GM23248 (cell line): ENCODE measurements at places on chromosomes 12 and 14. TPM values are rescaled to one million over a fixed set of nuclear protein-coding genes. Genes with fewer than 3 reads are reported as not detected.

- H3K36me3 ChIP-seq = no peaks in the 10 kb centered on the region
- no peaks in the 10 kb centered on the region for H3K27me3 ChIP-seq
- peaks cover 5% of the 10 kb centered on the region for H3K4me1 ChIP-seq
- no peak overlapping the region for H3K4me3 ChIP-seq
- DNase-seq = no peak
Measured at GRCh38 chr12:25186788-25187402, 8.1 kb downstream of the DNAI7 start.

DNA sequence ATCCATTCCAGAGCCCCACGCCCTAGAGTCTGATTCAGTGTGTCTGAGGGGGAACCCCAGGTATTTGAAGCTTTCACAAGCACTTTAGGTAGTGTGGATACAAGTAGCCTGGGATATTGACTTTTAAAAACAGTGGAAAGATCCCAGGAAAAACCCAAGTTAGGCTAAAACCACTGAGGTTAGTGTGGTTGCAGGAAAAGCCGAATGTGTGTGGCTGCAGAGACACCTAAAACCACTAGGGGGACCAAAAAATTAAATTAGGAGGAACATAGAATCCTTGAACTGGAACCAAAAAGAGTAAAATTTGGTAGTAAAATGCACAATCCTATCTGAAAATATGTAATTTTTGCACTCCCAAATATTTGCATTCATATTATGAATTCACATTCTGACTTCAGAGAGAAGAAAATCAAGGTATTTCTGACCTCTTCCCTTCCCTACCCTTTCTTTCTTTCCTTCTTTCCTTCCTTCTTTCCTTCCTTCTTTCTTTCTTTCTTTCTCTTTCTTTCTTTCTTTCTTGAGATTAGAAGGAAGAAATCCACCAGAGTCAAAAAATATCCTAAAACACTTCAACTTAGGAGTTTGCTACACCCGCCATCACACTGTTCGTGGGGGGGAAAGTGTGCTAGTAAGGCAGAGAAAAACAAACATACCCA, 37.8 kb downstream of the SLCO1A2 start:
- no peak overlapping the region for H3K4me3 ChIP-seq
- peak; percentile 49 for DNase-seq
- H3K36me3 ChIP-seq = no peaks in the 10 kb centered on the region
- no peaks in the 10 kb centered on the region for H3K4me1 ChIP-seq
- no peak overlapping the region for H3K27ac ChIP-seq

GRCh38 chr12:66627988-66628317, 50.9 kb downstream of the GRIP1 start:
- H3K4me1 ChIP-seq = no peaks in the 10 kb centered on the region
- no peak for DNase-seq
- no peak overlapping the region for H3K27ac ChIP-seq
- H3K27me3 ChIP-seq = peaks cover 26% of the 10 kb centered on the region
- H3K36me3 ChIP-seq = no peaks in the 10 kb centered on the region

Gene TEX52
- not detected in 2 replicates for total RNA-seq

- peaks cover 61% of the 10 kb centered on the region for H3K36me3 ChIP-seq
- H3K27me3 ChIP-seq = no peaks in the 10 kb centered on the region
- no peaks in the 10 kb centered on the region for H3K4me1 ChIP-seq
- H3K27ac ChIP-seq = 0 out of 2 replicates have a peak overlapping the region, but pooled peaks have one; percentile 5
- H3K4me3 ChIP-seq = no peak overlapping the region
Measured at GRCh38 chr12:132812631-132813305, 15.9 kb downstream of the GOLGA3 start.

Gene CREBL2
- total RNA-seq = 38.4 and 41.4 TPM in 2 replicates

- H3K4me1 ChIP-seq = no peaks in the 10 kb centered on the region
- no peaks in the 10 kb centered on the region for H3K36me3 ChIP-seq
- H3K27me3 ChIP-seq = 0 out of 2 replicates have a peak, but pooled peaks cover 5% of the 10 kb centered on the region
Measured at GRCh38 chr12:10736463-10736862, 13.3 kb upstream of the YBX3 start.

Gene GARIN6
- not detected in 2 replicates for total RNA-seq

GRCh38 chr14:94517248-94517640, 8.0 kb upstream of the SERPINA12 start:
- no peak overlapping the region for H3K4me3 ChIP-seq
- DNase-seq = peak; percentile 14
- no peaks in the 10 kb centered on the region for H3K36me3 ChIP-seq
- H3K4me1 ChIP-seq = no peaks in the 10 kb centered on the region

DNA sequence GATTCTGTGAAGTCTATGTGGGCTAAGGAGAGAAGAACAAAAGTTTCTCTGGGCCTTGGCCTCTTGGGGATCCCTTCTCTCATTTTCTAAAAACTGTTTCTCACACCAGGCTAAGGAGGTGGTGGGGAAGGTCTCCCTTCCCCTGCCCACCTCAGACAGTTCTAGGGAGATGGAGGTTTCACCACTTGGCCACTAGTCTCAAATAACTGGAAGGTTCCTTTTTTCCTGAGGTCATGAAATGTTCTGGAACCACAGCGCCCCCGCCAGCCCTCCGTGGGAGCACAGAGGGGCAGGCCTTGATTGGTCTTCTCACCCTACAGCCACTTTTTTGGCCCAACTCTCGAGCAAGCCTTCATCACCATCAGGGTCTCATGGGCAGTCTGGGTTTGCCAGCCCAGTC, 12.6 kb downstream of the C12orf43 start:
- no peak overlapping the region for H3K4me3 ChIP-seq
- H3K27ac ChIP-seq = no peak overlapping the region
- H3K27me3 ChIP-seq = no peaks in the 10 kb centered on the region
- peaks cover 4% of the 10 kb centered on the region; the same call in 1 of the 2 replicates for H3K36me3 ChIP-seq

DNA sequence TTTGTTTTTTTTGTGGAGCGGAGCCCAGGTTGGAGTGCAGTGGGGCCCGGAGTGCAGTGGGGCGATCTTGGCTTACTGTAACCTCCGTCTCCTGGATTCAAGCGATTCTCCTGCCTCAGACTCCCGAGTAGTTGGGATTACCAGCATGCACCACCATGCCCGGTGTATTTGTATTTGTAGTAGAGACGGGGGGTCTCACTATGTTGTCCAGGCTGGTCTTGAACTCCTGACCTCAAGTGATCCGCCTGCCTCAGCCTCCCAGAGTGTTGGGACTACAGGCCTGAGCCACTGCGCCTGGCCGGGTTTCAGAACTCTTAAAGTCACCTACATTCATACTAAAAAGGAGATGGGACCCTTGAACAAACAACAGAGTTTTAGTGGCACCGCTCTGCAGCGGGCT, 52.7 kb downstream of the KRT80 start:
- H3K4me3 ChIP-seq = no peak overlapping the region
- no peak for DNase-seq
- peaks cover 10% of the 10 kb centered on the region; the same call in 1 of the 2 replicates for H3K4me1 ChIP-seq
- no peaks in the 10 kb centered on the region for H3K27me3 ChIP-seq

Gene NYNRIN
- total RNA-seq = 3.7 and 4.4 TPM in 2 replicates

- no peak overlapping the region for H3K4me3 ChIP-seq
- H3K4me1 ChIP-seq = no peaks in the 10 kb centered on the region
- H3K27ac ChIP-seq = no peak overlapping the region
- H3K36me3 ChIP-seq = no peaks in the 10 kb centered on the region
Measured at GRCh38 chr12:89882050-89882449, 173.4 kb upstream of the ATP2B1 start.

Gene MORN3
- 0.13 TPM in 1 of 2 replicates, not detected in the other for total RNA-seq

Gene ALKBH2
- 5.8 and 14.8 TPM in 2 replicates for total RNA-seq

GRCh38 chr14:22923746-22924145, 4.8 kb upstream of the RBM23 start:
- H3K4me3 ChIP-seq = no peak overlapping the region
- peaks cover 40% of the 10 kb centered on the region for H3K36me3 ChIP-seq
- peaks cover 27% of the 10 kb centered on the region for H3K4me1 ChIP-seq
- no peak overlapping the region for H3K27ac ChIP-seq

Gene MANSC4
- total RNA-seq = not detected in 2 replicates

DNA sequence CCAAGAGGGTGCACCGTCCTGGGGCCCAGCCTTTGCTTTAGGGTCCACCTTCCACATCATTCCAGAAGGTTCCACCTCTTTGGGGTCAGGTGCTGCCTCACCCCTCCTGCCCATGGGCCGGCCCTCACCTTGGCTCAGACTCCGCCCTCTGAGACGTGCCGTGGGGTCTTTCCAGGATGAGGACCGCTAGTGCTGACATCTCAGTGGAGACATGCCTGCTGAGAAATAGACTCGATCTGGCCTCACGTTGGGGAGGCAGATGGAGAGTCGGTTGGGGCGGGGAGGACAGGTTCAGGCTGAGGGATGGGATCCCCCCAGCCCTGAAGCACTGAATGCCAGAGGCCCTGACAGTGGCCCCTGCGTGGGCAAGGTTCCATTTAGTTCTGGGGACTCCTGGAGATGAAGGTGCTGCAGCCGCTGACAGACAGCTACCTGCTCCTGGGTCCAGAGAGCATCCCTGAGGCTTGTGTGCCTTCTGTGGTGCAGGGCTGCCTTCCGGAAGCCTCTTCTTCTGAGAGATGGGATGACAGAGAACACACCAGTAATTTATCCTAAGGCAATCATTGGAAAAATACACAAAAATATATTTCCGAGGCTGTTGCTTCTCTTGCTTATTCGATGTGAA, 185.3 kb downstream of the KIF26A start:
- no peaks in the 10 kb centered on the region for H3K36me3 ChIP-seq
- H3K27me3 ChIP-seq = no peaks in the 10 kb centered on the region
- no peak overlapping the region for H3K4me3 ChIP-seq
- DNase-seq = no peak

Gene GUCY2C
- total RNA-seq = not detected in 2 replicates

Gene SLC7A8
- total RNA-seq = 2.7 and 6.7 TPM in 2 replicates

DNA sequence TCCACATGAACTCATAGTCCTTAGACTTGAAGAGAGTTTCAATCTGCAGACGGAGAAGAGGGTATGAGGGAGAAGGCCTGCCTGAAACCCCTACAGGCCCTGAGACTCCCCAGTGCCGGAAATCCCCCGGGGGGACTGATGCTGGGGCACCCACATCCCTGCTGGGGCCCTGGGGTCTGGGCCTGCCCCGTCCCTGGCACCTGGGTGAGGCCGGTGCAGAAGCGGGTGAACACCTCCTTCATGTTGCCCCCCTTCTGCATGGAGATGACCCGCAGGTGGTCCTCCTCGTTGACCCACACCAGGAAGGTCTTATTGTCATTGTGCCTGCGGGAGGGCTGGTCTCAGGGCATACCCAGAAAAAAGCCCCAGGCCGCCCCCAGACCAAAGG, 2.4 kb downstream of the CKB start:
- no peaks in the 10 kb centered on the region for H3K27me3 ChIP-seq
- no peaks in the 10 kb centered on the region for H3K36me3 ChIP-seq
- no peak overlapping the region for H3K4me3 ChIP-seq
- peaks cover 11% of the 10 kb centered on the region for H3K4me1 ChIP-seq
- no peak for DNase-seq

DNA sequence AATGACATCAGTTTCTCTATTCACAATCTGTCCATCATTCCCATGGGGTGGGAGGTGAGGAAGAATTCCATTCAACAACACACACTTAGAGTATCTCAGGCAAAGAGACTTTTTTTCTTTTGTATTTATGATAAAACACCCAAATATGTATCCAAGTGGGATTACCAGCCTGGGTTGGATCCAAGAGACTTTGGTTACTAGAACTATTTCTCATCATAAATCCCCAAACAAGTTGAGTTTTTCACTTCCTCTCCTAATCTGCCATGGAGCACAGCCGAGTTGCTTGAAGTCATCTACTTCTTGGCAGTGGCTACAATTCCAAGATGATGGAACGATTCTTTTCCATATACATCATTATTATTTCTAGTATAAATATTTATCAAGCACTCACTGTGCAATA, 209.2 kb upstream of the HMGA2 start:
- H3K27ac ChIP-seq = peak overlapping the region; percentile 51
- no peak overlapping the region for H3K4me3 ChIP-seq
- no peaks in the 10 kb centered on the region for H3K27me3 ChIP-seq
- no peaks in the 10 kb centered on the region for H3K36me3 ChIP-seq

DNA sequence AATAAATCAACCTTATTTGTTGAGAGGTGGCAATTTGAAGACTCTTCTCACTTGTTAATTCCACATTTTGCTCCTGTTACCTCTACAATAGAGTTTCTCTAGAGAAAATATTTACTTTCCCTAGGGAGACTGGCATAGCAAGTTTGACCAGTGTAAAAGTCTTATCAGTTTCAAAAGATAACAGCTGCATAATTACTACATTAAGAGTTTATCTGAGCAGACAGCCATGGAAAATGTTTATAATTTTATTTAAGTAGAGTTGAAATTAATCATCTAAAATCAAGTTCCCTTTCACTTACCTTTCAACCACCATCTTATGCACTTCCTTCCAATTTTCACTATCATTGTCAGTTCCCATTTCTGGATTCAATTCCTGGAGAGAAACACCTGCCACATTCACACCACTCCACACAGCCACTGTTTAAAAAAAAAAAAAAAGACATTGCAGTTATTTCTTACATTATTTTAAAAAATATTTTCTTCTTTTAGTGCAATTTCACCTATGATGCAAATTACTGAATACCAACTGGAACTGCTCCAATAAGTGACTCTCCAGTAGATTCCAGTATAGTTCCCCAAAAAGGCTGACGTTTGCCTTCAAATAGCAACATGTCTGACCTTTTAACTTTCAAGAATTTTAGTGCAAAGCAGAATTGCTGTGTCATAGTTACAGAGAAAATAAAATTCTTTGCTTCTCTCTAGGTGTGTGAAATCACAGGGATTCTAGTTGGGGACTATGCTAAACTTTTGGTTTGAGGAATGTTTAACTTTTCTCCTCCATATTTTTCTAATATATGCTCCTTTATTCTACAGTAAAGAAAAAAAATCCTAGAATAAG, 19.4 kb downstream of the LDHB start:
- peak overlapping the region; percentile 48 for H3K27ac ChIP-seq
- peak; percentile 45 for DNase-seq
- H3K4me1 ChIP-seq = 0 out of 2 replicates have a peak, but pooled peaks cover 4% of the 10 kb centered on the region
- peaks cover 83% of the 10 kb centered on the region for H3K36me3 ChIP-seq
- H3K4me3 ChIP-seq = no peak overlapping the region
- H3K27me3 ChIP-seq = no peaks in the 10 kb centered on the region

- H3K4me1 ChIP-seq = no peaks in the 10 kb centered on the region
- H3K4me3 ChIP-seq = no peak overlapping the region
- DNase-seq = no peak
- no peaks in the 10 kb centered on the region for H3K36me3 ChIP-seq
Measured at GRCh38 chr12:126343321-126343720, 1278.1 kb downstream of the AACS start.

Gene KCNC2
- total RNA-seq = not detected in 2 replicates

DNA sequence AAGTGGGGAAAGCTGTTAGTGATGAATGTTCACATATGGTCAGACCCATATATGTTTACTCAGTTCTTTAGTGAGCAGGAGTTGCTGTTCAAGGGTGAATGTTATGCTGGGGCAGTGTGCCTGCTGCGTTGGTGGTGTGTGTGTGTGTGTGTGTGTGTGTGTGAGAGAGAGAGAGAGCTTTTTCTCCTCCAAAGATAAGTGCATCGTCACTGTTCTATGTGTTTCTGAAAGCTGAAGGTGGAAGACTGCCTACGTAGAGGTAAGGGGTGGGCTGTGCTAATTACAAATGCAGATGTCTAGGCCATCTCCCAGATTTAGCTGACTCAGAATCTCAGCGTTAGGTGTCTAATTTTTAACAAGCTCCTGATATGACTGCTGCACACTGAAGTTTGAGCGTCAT, 10.5 kb downstream of the GABARAPL1 start:
- peaks cover 12% of the 10 kb centered on the region for H3K4me1 ChIP-seq
- no peak overlapping the region for H3K27ac ChIP-seq
- H3K4me3 ChIP-seq = no peak overlapping the region

DNA sequence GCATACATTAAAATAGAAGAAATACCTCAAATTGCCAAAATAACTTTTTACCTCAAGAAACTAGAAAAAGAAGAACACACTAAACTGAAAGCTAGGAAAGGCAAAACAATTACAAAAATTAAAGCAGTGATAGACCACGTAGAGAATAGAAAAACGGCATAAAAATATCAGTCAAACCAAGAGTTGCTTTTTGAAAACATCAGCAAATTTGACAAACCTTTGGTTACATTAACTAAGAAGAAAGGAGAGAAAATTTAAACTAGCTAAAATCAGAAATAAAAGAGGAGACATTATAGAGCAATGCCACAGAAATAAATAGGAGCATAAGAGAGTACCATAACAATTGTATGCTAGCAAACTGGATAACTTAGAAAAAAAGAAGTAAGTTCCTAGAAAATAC, 553.8 kb downstream of the CCER1 start:
- no peaks in the 10 kb centered on the region for H3K27me3 ChIP-seq
- no peak overlapping the region for H3K27ac ChIP-seq
- no peak overlapping the region for H3K4me3 ChIP-seq
